Cortex of kidney (tissue), 1 donor: ENCODE measurements at places on chromosomes 2 and 18.

DNA sequence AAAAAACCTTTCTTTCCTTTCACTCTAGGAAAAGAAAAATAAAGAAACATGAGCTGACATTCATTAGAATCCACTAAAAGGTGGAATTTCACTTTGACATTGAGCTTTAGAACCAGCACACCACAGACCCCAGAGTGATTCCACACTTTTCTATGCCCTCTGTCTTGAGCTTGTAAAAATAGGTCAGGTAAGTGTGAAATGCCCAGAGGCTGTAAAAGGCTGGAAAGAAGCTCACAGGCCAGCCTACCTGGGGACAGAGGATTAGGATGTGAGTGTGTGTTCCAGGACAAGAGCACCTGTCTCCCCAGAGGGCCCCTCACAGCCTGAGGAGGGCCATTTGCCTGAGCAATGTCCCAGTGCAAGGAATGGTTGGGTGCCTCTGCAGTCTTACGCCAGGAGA is 56.3 kb upstream of the MYO3B start:
- DNase-seq = no peak

DNA sequence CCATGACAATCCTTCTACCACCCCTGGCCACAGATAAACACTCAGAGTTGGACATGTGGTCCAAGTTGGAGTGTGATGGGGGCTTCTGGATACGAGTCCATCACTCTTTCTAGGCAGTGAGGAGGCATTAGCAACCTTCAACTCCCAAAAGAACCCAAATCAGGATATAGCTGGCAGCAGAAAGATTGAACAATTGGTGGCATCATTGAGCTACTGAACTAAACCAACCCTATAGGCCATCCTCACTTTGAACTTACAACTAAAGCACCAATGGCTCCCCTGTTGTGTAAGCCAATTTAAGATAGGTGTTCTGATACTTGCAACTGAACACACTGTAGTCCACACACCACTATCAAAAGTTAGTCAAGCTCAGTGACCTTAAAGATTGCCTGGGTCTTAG is 24.0 kb upstream of the MARCO start:
- DNase-seq = no peak

DNA sequence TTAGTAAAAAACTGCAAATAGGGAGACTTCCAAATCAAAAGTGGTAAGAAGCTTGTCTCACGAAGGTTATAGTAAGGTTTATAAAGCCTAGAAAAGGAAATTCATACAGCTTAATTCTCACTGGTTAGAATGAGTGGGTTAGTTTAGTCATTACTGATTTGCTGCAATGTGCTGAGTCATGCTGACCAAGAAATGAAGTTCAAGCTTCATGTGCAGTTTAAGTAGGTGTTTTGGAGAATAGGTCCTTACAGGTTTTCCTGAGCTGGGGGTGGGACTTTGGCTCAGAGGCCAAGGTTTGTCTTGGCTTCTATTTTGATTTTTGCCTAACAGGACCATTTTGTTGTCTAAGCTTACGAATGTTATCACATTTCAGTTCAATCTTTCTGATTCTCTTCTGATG is 15.1 kb downstream of the CLIP4 start:
- DNase-seq = no peak

- no peak for DNase-seq
Observed at GRCh38 chr2:187338679-187339121, 109.4 kb downstream of the CALCRL start.

DNA sequence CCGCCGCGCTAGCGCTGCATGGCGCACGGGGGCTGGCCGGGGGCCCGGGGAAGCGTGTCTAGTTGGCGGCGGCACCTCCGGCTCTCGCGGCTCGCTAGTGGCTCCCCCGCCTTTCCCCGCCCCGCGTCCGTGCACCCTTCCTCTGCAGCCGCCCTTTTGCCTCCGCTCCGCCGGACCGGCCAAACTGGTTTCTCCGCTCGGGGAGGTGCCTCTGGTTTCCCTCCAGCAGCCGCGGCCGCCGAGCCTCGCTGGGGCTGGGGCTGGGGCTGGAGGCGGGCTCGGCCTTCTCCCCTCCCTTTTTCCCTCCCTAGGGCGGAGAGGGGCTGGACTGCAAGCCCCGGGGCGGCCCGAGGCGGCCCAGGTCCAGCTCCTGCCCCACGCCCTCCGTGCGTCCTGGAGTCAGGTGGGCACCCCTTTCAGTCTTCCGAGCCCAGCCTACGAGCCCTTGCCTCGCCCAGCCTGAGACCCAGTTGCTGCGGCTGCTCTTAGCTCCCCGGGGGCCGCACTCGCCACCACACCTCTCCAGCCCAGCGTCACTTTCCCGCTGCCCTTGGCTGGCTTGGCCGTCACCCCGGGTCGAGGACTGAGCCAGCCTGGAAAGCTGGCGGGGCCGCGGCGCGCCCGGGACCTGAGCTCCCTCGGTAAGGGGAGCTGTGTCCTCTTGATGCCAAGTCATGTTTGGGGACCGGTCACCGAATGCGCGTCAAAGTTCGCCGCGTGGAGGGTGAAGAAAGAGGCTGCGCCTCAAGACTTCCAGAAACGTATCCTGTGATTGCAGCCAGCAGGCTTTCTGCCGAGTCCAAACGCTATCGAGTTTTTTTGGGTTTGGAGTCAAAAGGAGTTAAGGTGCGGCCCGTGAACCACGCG is at the start of gene ATP8B1:
TSS of gene ATP8B1 (minus strand) at position 213 of the 867 bp plus-strand sequence. CDS start 71,508 bp downstream, outside the sequence.
- DNase-seq = peak; percentile 69

GRCh38 chr2:107475859-107476258 is 350.8 kb upstream of the RGPD4 start:
- no peak for DNase-seq

- no peak for DNase-seq
Observed at GRCh38 chr2:54466870-54467269, 10.7 kb downstream of the SPTBN1 start.

- DNase-seq = no peak
Observed at GRCh38 chr18:22170421-22171257, 1.2 kb downstream of the GATA6 start.

DNA sequence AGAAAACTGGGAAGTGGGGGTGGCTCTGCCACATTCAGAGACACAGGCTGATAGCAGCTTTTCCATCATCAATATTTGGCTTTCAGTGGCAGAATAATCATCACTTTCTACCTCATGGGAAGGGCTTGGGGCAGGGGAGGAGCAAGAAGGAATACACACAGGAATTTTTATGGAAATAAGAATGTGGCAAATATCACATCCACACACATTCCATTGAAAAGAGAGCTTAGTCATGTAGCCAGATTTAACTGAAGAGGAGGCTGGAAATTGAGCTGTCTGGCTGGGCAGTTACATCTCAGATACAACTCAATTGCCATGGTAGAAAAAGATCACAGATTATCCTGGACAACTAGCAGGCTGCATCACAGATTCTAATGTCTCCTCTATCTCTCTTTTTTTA is 1474.0 kb upstream of the ACVR2A start:
- no peak for DNase-seq

DNA sequence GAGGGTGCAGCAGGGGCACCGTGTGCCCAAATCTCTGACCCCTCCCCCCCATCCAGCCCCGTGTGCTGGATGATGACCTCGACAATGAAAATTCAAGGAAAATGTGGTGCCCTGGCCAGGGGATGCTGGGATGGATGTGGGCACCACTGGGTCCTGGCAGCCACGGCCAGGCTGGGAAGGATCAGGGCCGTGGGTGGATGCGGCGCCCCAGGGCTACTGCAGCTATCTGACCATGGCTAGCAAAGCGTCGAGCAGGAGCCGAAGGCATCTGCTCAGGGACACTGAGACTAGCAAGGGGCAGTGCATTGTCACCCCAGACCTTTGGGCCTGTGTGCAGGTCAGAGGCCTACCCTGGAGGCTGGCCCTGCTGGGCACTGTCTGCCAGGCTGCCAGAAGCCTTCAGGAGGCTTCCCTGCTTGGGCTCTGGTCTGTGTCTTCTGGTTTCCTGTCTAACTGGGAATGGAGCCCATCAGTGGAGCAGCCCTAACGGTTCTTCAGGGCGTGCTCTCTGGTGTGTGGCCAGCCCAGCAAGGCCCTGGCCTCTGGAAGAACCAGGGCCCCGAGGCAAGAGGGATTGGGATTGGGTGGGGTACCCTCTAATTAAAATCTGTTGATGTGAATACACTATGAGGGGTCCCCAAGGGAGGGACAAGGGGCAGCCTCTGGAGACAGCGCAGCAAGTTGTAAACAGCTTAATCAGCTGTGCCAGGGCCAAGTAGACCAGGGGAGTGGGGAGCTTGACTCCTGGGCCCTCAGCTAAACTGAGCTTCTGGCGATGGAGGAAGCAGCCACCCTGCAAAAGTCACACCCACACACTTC is 98.0 kb downstream of the STPG4 start:
- DNase-seq = no peak

DNA sequence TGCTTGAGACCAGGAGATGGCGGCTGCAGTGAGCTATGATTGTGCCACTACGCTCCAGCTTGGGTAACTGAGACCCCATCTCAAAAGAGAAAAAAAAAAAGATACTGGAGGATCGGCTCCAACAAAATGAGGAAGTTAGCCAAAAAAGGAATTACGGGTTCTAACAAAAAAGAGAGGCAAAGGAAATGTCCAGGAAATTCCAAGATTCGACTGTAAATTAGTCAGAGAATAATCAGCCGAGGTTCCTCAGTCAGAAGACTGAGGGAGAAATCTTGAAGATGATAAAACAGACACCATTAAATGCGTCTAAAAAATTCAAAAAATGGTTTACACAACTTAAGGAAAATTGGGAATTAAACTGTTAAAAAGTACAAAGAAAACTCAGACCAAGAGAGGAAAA is 89.5 kb downstream of the AAK1 start:
- no peak for DNase-seq

DNA sequence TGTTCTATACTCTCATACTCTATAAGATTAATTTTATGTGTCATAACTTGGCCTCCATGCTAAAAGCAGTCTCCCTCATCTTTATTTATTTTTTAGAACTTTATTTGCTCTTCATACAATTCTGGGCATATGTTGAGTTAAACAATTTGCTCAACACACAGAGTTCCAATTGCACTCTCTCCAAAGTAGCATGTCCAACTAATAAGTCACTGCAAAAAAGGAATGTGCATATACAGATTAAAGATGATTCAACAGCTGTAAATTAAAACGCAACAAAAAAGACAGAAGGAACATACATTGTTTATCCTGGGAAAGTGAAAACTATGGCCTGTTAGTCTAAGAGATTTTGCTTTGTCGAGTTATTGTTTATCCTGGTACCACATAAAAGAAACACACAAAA is 277.7 kb upstream of the ACVR2A start:
- no peak for DNase-seq

DNA sequence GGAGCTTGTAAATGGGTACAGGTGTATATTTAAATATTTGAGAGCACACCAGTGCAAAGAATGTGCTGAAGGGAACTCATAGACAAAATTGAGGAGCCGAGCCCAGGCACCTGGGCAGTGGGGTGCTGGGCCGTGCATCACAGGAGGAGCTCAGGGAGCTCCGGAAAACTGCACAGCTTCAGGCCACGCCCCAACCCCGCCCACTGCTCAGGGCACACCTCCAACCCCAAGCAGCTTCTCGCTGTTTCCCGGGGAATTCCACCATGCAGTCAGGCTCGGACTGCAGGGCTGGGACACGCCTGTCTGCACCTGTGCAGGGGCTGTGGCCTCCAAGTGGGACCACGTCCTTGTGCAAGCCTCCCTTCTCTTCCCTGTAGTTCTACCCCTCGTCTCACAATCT is 243.0 kb downstream of the HDAC4 start:
- no peak for DNase-seq

DNA sequence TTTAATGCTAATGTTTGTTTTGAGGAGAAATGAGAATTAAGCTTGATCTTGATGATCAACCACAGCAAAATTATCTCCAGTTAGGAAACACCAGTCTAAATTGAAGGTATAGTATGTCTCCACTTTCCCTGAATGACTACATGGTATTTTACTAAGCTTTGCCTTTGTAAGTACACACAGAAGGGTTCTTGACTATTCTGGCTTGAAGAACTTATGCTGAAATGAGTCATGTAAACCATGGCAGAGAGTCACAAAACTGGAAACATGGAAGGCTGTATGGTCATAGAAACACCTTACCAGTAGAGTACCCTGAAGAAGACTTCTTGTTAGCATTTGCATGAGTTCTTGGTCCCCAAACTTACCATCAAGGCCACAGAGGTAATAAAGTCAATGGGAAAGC is 250.5 kb downstream of the SLC8A1 start:
- no peak for DNase-seq

- no peak for DNase-seq
Observed at GRCh38 chr2:100240386-100240785, 81.9 kb downstream of the LONRF2 start.

- no peak for DNase-seq
Observed at GRCh38 chr18:4599312-4599711, 144.2 kb upstream of the DLGAP1 start.

DNA sequence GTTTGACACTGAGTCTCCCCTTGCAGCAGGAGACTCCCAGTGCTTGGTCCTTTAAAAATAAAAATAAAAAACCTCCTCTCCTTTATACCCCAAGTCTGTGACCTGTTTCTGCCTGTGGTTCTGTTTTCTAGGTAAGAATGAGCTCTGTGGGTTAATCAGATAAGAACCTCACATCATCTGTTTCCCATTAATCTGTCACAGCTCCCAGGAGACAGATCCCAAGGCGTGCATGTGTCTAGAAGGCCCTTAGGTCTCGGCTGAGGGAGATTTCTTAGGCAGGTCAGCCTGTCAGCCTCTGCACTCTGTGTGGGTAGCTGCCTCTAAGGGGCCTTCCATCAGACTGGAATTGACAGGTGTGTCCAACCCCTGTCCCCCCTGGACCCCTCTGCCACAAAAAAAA is 80.7 kb downstream of the FHOD3 start:
- DNase-seq = no peak

- DNase-seq = no peak
Observed at GRCh38 chr2:12604341-12604740, 112.4 kb upstream of the TRIB2 start.

DNA sequence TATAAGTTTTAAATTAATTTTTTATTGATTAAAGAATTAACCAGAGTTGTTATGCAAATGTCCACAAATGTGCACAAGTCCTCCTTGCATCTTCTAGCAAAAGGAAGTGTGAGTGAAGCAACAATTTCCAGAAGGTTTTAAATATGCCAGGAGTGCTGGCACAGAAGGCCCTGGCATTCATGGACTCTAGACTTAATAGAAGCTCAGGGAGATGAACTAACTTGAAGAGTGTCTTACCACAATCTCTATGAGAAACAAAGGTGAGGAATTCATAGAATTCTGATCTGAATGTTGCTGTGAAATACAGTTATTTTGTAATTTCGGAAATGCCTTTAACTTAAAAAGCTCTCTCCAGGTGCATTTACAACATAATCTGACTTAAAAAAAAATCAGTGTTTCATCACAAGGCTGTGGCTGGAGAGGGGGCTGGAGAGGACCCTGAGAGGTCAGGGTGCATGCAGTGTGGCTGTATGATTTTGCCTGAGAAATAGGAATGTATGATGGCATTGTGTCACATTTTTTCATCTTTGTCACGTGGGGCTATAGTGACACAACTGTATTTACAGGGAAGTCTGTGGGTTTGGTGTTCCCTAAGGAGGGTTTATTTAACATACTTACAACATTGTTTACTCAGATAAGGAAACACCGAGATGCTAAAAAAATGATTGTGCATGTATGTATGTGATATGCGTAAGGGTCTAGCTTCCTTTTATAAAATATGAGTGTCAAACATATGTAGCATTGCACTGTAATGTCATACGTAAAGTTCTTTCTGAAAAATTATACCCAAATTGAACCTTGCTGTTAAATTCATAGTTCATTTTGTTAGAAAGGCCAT is 66.2 kb downstream of the MAP4K4 start:
- DNase-seq = no peak

GRCh38 chr2:238487652-238488346 is 61.1 kb downstream of the ASB1 start:
- DNase-seq = no peak

- DNase-seq = no peak
Observed at GRCh38 chr2:173751245-173751975, 213.8 kb downstream of the SP3 start.

- no peak for DNase-seq
Observed at GRCh38 chr2:191968120-191968519, 121.2 kb upstream of the CAVIN2 start.

- peak; percentile 39 for DNase-seq
Observed at GRCh38 chr2:11155381-11156035, at the start of gene SLC66A3. SLC66A3 (plus strand) TSS chr2:11155467; CDS start chr2:11155547, 80 bp downstream.
